ENCODE measurements at places on chromosomes 3 and 15. TPM values are rescaled to one million over a fixed set of nuclear protein-coding genes. Genes with fewer than 3 reads are reported as not detected.

The FBXL22 gene
- not detected for total RNA-seq

The GRAMD1C gene
- 1.3 TPM for total RNA-seq

The TAMM41 gene
- 3.1 TPM for total RNA-seq

The OGG1 gene
- 21.1 TPM for total RNA-seq

The CHRM5 gene
- not detected for total RNA-seq

The AADAC gene
- not detected for total RNA-seq

The ANKRD34C gene
- not detected for total RNA-seq

The RBPMS2 gene
- total RNA-seq, result not detected

The PARP15 gene
- not detected for total RNA-seq

The SHQ1 gene
- total RNA-seq, result 15.9 TPM

The EXD1 gene
- total RNA-seq, result 0.72 TPM

The SPRED1 gene
- 17.7 TPM for total RNA-seq

The PLIN1 gene
- total RNA-seq, result 0.24 TPM

The ATRIP gene
- 7.0 TPM for total RNA-seq

The SELENOS gene
- total RNA-seq, result 97.4 TPM

The NTRK3 gene
- total RNA-seq, result under 0.01 TPM

The TMIE gene
- 0.85 TPM for total RNA-seq

The C3orf85 gene
- not detected for total RNA-seq

The CHRNA7 gene
- 0.21 TPM for total RNA-seq

The EBLN2 gene
- 2.7 TPM for total RNA-seq

The LTF gene
- total RNA-seq, result 0.43 TPM

The IMPG2 gene
- total RNA-seq, result under 0.01 TPM

The SOX2 gene
- 10.9 TPM for total RNA-seq

The CASR gene
- not detected for total RNA-seq

The KIF15 gene
- total RNA-seq, result 2.4 TPM

The ARNT2 gene
- 0.21 TPM for total RNA-seq

The BOC gene
- 0.72 TPM for total RNA-seq

The CD86 gene
- under 0.01 TPM for total RNA-seq

The NR2E3 gene
- total RNA-seq, result not detected

The CNTN6 gene
- not detected for total RNA-seq

The CHCHD6 gene
- 23.7 TPM for total RNA-seq

The NMNAT3 gene
- 11.3 TPM for total RNA-seq

The PLSCR5 gene
- total RNA-seq, result not detected

The ZPLD1 gene
- total RNA-seq, result 1.7 TPM

The SEC62 gene
- total RNA-seq, result 26.9 TPM

The CD96 gene
- not detected for total RNA-seq

The CFAP20DC gene
- 7.7 TPM for total RNA-seq

The CEMIP gene
- total RNA-seq, result 0.85 TPM

The SST gene
- total RNA-seq, result not detected

The GPR27 gene
- total RNA-seq, result 1.9 TPM

The SMCO1 gene
- total RNA-seq, result not detected

The LYZL4 gene
- not detected for total RNA-seq

The SCN11A gene
- total RNA-seq, result under 0.01 TPM

The NME9 gene
- total RNA-seq, result not detected

Data from tracheal epithelial cell (primary cell).